Vagina (tissue), 2 donors: ENCODE measurements at places on chromosomes 3 and 15. TPM values are rescaled to one million over a fixed set of nuclear protein-coding genes. Genes with fewer than 3 reads are reported as not detected.

DNA sequence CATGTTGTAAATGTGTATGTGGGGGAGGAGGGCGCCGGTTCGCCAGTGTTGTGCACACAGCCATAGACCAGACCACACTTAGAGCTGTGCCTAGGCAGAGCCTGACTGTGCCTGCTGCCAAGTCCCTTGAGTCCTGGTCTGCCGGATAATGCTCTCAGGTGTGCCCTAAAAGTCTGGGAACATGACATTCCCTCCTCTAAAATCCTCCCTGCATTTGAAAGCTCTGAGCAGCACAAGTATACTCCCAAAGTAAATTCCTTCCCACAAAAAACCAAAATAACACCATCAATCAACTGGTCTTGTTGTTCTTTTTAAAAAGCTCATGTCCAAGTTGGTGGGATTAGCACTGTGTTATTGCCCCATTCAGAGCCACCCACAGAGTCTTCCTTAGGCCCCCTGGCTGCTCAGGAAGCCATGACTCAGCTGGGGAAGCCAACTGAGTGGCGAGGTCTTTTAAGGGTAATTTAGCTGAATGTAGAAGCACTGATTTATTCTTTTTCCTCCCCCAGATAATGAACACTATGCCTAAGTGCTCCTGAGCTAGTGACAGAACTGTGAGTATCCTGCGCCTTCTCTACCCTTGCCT, 147.8 kb upstream of the MCTP2 start:
- peak; percentile 81 for DNase-seq

DNA sequence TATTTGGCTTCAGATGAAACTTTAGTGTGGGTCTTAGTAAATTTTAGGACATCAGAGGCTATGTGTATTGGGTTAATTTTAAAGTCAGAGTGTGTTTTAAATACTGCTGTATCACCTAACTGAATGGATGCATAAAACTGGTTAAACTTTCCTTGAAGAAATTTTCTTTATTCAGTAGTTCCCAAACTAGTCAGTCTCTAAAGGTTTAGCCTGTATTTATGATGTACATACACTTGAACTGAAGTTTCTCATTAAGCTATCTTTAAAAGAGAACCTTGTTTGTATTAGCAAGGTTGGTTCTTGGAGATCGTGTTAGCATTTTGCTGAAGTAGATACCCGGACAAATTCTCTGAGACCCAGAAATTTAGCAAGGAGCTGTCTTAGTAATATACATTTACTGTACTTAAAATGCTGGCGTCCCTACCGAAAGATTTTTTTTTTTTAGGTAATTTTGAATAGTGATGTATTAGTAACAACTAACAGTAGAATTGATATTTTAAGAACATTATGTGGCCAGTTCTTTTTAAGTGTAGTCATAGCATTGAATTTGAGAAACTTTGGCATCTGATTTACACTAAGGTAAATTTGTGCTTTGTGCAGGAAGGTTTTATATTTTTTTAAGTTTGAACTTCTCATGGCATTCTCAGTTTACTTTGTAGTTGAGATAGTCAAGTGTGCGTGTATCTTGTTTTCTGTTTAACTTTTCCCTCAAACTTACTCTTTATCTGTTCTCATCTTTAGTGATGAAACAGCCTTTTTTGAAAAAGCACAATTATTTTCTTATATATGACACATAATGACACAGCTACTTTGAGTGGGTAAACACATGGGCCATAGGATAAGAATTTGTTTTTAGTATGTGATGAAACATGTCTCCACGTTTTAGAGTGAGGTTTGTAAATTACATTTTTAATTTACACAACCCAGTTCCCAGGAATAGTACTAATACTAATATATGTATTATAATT, 2.9 kb downstream of the DIPK2A start:
- no peak for DNase-seq

- DNase-seq, result no peak
Observed at GRCh38 chr3:502486-502885, 305.9 kb downstream of the CHL1 start.

CTXND1 gene
- 0.49 TPM for total RNA-seq

DNA sequence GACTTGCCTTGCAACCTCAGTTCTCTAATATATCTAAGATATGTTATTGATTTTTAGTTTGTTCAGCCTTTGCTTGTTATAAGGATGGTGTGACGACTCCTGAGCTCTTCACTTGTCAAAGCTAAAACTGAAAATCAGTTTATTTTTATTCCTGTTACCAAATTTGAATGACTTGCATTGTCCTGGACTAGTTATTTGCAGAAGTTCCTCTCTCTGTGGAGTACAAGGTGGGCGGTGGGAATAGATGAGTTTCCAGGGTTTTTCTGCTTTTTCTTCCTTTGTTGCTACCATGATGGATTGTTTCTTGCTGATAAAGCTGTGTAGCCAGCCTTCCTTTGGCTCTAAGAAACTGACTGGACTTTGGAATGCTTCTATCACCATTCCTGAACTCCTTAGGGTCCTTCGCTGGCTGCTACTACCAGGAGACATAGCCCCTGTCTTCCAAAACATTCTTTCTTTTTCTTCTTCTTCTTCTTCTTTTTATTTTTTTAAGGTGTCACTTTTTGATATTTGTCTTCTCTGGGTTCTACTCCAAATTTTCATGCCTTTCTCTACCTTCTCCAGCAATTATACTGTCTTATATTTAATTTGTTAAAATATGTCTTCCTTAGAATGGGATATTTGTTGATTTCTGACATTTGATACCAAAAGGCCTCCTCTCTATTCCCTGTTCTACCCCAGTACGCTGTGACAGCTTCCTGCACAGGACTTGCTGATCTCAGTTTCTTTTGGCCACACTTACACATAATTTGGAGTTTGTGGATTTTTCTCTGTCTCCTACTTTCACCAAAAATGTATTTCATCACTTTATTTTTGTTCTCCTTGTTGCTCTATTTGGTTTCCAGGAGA, 145.1 kb upstream of the THRB start:
- DNase-seq, result no peak

- no peak for DNase-seq
Observed at GRCh38 chr15:86491118-86491517, 411.4 kb downstream of the AGBL1 start.

TMEM45A gene
- total RNA-seq, result 46.4 TPM

CHST2 gene
- total RNA-seq, result 12.5 TPM

DNA sequence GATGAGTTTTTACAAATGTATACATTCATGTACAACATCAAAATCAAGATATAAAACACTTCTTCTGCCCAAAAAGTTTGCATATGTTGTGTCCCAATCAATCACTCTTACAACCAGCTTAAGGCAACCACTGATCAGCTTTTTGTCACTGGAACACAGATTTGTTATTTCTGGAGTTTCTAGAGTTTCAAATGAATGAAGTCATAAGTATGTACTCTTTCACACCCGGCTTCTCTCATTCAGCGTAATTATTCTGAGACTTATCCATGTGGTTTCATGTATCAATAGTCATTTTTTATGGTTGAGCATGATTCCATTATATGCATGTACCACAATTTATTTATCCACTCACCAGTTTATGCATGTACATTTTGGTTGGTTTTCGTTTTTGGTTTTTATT, 53.0 kb upstream of the CORO2B start:
- DNase-seq, result no peak

GRCh38 chr3:178085817-178086123, 450.5 kb upstream of the KCNMB2 start:
- no peak for DNase-seq

SI gene
- total RNA-seq, result not detected

CNTN3 gene
- total RNA-seq, result not detected

AMIGO3 gene
- total RNA-seq, result not detected

- DNase-seq, result no peak
Observed at GRCh38 chr3:179147514-179147872, 664 bp upstream of the PIK3CA start.

KCNAB1 gene
- total RNA-seq, result 3.9 TPM

- no peak for DNase-seq
Observed at GRCh38 chr15:73802431-73803041, 49.4 kb upstream of the INSYN1 start.

GRCh38 chr3:34419801-34420200, 621.4 kb downstream of the PDCD6IP start:
- DNase-seq, result no peak

DNA sequence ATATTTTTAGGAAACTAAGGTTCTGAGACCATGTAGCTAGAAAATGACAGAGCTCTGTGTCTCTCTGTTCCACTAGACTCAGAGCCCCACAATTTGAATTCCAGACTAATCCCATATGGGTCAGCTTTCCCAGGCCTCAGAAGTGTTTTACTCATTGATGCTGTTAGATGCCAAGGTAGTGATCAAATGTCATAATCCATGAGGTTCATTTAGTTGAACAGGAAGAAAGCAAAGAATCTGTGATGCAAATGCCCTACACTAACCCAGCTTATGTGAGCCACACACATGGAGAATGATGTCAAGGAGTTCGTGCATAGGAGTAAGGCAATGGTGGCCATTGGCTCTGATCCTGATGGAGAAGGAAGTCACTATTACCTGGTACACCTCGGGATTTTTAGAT, 363.4 kb upstream of the RARB start:
- DNase-seq, result no peak

GHSR gene
- total RNA-seq, result not detected

RASL12 gene
- total RNA-seq, result 85.7 TPM

DNA sequence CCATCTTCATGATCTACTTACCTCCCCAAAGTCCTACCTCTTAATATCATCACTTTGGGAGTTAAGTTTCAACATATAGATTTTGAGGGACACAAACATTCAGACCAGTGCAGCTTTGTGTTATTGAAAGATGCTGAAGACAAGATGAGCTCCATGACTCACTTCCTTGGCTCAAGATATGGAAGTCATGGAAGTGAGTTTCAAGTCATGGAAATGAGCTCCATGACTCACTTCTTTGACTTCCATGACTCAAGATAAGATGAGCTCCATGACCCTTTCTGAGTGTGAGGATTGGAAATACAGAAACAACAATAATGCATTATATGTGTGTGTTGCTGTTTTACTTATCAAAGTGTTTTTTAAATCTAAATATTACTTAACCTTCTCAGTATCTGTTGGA, 170.2 kb upstream of the TPRG1 start:
- DNase-seq, result no peak

SNX22 gene
- not detected for total RNA-seq

- no peak for DNase-seq
Observed at GRCh38 chr3:100968932-100969906, 24.0 kb downstream of the ABI3BP start.

GPR149 gene
- total RNA-seq, result not detected

GRCh38 chr3:46731795-46732194, 14.1 kb upstream of the PRSS50 start:
- DNase-seq, result no peak

DNA sequence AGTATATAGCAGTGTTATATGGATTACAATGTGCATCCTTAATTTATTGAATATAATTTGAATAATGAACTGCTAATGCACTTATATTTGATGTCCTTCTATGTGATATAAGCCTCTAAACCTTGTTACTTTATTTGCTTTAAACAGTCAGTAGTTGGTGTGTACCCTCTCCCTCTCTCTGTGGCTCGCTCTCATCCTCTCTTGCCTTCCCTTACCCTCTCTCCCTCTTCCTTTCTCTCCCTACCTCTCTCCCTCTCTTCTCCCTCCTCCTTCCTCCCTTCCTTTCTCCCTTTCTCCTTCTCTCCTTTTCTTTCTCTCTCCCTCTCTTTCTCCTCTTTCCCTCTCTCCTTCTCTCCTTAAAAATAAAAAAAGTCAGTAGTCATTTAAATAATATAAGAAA, 28.9 kb downstream of the MGA start:
- no peak for DNase-seq

SPESP1 gene
- 1.5 TPM for total RNA-seq

DNA sequence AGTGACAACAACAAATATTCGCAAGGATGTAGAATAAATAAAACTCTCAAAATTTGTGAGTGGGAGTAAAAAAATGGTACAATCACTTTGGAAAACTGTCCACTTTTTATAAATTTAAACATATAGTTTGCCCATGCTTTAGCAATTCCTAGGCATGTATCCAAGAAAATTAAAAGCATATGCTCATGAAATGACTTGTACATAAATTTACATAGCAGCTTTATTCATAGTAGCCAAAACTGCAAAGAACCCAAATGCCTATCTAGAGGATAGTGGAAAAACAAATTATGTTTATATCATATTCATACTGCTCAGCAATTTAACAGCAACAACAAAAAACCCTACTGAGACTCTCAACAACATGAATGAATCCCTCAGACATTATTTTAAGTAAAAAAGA, 363.6 kb upstream of the CCDC54 start:
- DNase-seq, result no peak
